ENCODE measurements at places on chromosomes 5 and 9.

DNA sequence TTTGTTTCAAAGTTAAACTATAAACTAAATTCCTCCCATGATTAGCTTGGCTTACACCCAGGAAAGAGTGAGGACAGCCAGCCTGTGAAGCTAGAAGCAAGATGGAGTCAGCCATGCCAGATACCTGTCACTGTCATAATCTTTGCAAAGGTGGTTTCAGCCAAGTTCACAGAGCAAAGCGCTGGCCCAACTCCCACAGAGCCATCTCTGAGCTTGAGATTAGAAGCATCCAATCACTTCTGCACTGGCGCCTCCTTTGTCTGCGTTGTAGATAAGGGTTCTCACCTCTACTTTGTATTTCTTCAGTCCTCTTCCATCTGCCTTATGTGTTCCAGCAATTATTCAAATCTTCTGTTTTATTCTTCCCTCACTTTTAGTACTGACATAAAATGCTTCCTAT, 119.4 kb upstream of the ACO1 start:
- no peak for DNase-seq

DNA sequence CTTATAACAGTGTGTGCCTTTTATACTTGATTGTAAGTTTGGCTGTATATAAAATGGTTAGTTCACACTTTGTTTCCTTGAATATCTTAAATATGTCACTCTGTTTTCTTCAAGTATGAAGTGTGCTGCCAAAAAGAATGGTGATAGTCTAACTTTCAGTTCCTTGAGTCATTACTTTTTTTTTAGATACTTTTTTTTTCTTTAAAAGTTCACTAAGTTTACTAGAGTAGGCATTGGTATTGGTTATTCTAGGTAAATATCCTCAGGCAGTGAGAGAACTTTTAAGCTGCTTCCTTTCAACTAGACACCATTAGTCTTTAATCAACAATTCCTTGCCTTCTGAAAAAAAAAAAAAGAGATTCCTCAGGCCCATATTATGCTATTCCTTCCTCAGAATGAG, 41.9 kb downstream of the SPEF2 start:
- DNase-seq, result no peak

GRCh38 chr5:80106916-80107315, 71.8 kb downstream of the THBS4 start:
- DNase-seq, result no peak

DNA sequence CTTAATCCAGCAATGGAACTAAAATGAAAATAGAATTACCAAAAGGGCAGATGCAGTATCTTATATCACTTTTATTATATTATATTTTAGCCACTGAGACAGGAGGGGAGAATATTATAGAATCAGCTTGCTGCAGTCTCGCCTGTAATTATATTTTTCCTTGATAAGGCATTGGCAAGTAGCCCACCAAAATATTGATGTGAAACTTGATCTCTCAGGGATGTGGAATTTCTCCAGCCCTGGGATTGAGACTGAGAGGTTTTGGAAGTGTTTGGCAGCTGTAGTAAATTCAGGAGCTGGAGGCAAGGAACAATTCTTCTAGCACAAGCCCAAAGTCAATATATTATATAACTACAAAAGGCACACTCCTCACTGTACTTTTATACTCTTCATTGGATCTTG, 142.1 kb upstream of the ADAMTSL1 start:
- no peak for DNase-seq

- no peak for DNase-seq
These were observed 205.5 kb upstream of the SLC24A2 start for GRCh38 chr9:19994296-19994695.

DNA sequence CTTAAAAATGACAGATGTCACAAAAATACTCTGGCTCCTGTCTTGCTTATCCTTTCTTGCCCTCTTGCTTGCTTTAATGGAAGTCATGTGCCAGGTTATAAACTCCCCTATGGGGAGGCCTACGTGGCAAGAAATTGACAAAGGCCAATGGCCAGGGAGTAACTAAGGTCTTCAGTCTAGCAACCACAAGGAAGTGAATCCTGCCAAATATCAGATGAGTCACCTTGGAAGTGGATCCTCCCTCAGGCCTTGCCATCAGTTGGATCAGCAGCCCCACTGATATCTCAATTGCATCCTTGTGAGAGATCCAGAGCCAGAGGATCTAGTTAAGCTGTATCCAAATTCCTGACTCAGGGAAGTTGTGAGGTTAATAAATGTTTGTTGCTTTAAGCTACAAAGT, 82.8 kb downstream of the CAAP1 start:
- DNase-seq, result no peak

- DNase-seq, result no peak
These were observed 55.9 kb downstream of the NDUFAF2 start for GRCh38 chr5:61000887-61001286.

DNA sequence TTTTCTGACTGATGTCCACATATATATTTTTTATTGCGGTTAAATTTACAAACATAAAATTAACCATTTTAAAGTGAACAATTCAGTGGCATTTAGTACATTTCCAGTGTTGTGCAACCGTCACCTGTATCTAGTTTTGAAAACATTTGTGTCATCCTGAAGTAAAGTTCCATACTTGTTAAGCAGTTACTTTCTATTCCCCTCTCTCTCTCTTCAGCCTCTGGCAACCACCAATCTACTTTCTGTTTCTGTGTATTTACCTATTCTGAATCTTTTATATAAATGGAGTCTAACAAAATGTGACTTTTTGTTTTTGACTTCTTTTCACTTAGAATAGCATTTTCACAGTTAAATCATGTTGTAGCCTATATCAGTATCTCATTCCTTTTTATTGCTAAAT, 480.1 kb upstream of the SMARCA2 start:
- no peak for DNase-seq

- DNase-seq, result no peak
These were observed 40.0 kb downstream of the DAPK1 start for GRCh38 chr9:87537625-87538024.

DNA sequence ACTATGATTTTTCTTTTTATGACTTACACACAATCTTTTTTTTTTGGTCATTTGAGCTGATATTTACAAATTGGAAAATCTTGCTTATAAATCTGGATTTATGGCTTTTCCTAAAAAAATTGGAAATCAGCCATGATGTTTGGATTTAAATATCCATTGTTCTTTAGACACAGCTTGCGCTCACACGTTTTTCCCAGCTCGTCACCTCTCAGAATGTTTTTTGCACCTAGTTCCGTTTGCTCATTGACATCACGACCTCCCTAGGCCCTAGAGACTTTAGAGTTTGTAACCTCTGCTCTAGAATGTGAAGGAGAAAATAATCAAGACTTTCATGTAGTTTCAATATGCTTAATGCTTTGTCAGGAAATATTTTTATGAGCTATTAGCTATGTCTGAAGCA, 930.5 kb downstream of the TLE4 start:
- DNase-seq, result no peak

DNA sequence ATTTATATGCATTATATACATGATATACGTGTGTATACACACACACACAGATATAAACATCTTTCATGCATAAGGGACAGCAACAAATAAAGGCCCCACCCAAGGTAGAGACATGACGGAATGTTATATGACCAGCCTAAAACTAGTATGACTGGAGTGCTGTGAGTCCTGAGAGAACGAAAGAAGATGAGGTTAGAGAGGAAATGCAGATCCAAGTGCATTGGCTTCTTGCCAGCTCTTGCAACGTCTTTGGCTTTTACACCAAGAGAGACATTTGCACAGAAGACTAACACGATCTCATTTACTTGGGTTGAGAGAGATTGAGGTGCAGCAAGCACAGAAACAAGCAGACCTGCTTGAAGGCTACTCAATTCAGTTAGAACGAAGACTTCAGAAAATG, 23.0 kb downstream of the CDH10 start:
- no peak for DNase-seq

DNA sequence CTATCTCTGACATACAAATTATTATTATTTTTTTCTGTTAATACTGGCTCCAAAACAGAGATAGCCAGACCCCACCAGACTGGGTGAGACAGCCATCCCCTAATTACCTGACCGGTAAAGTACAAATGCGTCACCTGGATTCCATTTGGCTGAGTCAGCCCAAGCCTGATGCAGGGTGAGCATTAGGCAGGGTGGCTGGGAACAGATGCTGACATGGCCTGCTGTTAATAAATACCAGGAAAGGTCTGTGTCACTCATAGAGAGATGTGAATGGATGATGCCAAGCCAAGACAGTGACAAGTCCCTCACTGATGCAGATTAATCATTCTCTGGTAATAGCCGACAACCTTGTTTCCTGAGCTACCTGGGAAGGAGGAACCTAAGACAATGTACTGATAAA, 183.5 kb downstream of the TRIM32 start:
- DNase-seq, result no peak

DNA sequence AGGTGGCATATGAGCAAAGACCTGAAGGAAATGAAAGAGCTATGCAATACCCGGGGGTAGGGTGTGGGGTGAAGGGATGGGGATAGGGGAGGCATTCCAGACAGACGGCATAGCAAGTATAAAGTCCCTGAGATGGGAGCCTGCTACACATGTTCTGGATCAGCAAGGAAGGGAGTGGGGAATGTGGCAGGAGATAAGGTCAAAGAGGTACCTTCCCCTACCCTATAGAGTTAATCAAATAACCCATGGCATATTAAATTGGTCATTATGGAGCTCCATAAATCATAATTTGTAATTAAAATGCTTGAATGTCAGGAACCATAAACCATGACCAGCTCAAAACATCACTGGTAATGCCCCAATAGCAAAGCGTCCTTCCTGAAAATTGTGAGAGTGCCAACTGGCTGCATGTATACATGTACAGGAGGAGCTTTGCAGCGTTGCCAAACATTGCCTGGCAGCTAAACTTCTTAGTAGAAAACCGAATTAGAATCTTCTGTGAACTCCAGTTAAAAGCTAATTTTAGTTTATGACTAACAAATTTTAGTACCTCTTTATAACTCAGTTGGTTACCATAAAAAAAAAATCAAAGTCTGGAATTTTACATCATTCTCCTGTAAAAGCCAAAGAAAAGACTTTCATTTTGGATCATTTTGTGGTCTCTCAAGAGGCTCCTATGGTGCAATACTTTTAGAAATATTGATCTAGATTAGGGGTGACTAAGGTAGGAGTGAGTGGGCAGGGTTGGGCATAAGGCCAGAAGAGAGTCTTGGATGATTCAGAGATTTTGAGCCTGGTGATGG, 4.7 kb downstream of the DNAI1 start:
- peak; percentile 74 for DNase-seq

GRCh38 chr9:69645488-69645887, 26.7 kb downstream of the APBA1 start:
- no peak for DNase-seq

DNA sequence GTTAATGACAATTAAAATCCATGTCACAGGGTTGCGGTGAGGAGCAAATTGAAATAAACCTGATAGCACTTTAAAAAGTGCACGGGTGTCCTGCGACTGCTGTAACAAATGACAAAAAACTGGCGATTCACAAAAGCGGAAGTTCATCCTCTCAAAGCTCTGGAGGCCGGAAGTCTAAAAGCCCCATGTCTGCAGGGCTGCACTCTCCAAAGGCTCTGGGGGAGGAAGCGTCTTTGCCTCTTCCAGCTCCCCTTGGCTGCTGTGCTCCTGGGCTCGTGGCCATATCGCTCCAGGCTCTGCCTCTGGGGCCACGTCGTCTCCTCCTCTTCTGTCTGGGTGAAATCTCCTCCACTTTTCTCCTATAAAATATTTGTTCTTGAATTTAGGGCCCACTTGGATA, 273.9 kb upstream of the IRX2 start:
- no peak for DNase-seq

DNA sequence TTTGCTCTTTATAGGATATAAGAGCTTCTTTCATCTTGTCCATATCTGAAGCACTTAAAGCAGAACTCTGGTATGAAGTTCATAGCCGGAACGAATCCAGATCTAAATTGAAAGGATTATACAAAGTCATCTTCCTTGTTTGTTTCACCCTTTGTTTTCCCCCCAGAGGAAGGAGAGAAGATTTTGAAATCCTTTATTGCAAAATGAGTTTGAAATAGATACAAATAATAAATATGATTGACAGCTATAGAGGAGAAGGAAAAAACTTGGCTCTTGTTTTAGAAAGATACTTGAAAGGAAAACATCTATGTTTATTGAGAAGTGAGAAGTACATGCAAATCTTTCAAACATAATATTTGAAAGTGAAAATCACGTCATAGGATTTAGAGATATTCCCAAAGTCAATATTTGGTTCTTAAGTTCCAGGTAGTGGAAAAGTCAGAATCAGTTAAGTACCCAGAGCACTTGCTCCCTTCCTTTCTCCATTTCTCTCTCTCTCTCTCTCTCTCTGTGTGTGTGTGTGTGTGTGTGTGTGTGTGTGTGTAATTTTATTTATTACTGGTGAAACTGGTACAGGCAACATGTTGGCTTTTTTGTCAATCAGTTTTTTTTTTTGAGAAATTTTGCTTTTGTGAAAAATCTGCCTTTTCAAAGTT, 27.2 kb downstream of the PAM start:
- no peak for DNase-seq

GRCh38 chr9:86424251-86424891, 70.2 kb upstream of the TUT7 start:
- no peak for DNase-seq
